ENCODE measurements at places on chromosomes 13 and 19. TPM values are rescaled to one million over a fixed set of nuclear protein-coding genes. Genes with fewer than 3 reads are reported as not detected.

DNA sequence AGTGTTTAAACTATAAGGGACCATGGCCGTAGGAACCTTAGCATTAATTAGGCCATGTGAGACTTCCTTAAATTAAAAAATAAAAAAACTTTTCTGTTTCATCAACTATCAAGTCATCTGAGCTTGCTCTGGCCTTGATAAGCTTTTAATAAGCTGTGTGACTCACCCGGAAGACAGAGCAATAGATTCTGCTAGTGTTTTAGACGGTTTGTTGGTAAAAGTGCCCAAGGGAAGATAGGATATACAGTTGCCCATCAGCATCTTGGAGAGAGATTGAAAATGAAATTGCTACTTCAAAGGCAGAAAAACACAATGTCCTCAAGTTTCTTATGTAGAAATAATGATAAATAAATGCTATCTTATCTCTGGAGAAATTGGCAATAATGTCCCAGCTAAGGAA, 31.2 kb upstream of the RCBTB2 start:
- H3K27me3 ChIP-seq = peaks cover 69% of the 10 kb centered on the region
- DNase-seq = no peak
- no peak overlapping the region for H3K27ac ChIP-seq
- peaks cover 61% of the 10 kb centered on the region for H3K4me1 ChIP-seq

DNA sequence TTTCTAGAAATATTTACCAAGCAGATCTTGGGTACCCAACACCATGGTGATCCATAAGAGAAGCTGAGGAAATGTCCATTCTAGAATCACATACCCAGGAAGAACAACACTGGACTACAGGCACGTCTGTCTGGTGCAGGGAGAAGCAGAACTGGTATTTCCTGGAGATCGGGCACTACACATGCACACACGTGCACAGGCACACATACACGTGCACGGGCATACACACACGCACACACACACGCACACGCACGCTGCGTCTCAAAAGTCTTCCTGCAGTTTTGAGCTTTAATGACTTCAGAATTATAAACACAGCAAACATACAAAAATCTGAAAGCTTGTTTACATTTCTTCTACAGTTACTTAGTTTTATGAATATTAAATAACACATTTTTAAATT, 189.8 kb downstream of the DCLK1 start:
- no peaks in the 10 kb centered on the region for H3K27me3 ChIP-seq
- H3K36me3 ChIP-seq = no peaks in the 10 kb centered on the region
- H3K4me1 ChIP-seq = no peaks in the 10 kb centered on the region
- no peak overlapping the region for H3K27ac ChIP-seq

DNA sequence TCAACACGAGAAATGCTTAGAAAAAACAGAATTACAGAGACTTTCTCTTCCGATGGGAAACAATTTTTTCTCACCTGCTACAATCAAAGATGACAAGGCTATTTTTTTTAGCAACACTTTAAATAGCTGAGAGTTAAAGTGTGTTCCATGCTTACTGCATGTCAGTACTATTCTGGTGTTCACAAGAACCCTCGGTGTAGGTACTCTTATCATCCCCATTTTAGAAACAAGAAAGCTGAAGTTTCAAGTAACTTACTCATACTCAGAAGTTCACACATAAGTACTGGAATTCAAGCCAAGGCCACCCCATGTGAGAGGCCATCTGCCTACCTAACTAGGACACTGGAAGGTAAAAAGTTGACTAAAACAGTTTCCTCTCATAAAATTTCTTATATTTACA, 9.0 kb upstream of the TNFRSF19 start:
- peaks cover 2% of the 10 kb centered on the region for H3K27me3 ChIP-seq
- no peaks in the 10 kb centered on the region for H3K4me1 ChIP-seq
- H3K36me3 ChIP-seq = no peaks in the 10 kb centered on the region
- DNase-seq = no peak
- H3K4me3 ChIP-seq = no peak overlapping the region
- H3K27ac ChIP-seq = no peak overlapping the region

DNA sequence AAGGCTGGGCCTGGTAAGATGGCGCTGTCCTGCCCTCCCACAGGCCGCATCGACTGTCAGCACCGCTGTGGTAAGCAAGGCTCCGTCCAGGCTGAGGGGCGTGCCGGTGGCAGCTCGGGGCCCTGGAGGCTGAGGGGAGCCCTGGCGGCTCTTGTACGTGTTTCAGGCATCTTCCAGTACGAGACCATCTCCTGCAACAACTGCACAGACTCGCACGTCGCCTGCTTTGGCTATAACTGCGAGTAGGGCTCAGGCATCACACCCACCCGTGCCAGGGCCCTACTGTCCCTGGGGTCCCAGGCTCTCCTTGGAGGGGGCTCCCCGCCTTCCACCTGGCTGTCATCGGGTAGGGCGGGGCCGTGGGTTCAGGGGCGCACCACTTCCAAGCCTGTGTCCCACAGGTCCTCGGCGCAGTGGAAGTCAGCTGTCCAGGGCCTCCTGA, 1.2 kb downstream of the IZUMO4 start:
- no peak for DNase-seq
- H3K27me3 ChIP-seq = no peaks in the 10 kb centered on the region
- H3K4me1 ChIP-seq = peaks cover 23% of the 10 kb centered on the region
- peak overlapping the region; percentile 88 for H3K27ac ChIP-seq
- H3K36me3 ChIP-seq = peaks cover 27% of the 10 kb centered on the region

- no peak overlapping the region for H3K4me3 ChIP-seq
- H3K27ac ChIP-seq = no peak overlapping the region
- no peaks in the 10 kb centered on the region for H3K4me1 ChIP-seq
- no peak for DNase-seq
These were observed 45.9 kb upstream of the VSTM2B start for GRCh38 chr19:29479941-29480340.

- no peak overlapping the region for H3K4me3 ChIP-seq
- H3K27me3 ChIP-seq = peaks cover 28% of the 10 kb centered on the region
- H3K36me3 ChIP-seq = no peaks in the 10 kb centered on the region
- DNase-seq = no peak
- H3K4me1 ChIP-seq = no peaks in the 10 kb centered on the region
- no peak overlapping the region for H3K27ac ChIP-seq
These were observed 1.6 kb downstream of the DCLK1 start for GRCh38 chr13:36129539-36129938.

DNA sequence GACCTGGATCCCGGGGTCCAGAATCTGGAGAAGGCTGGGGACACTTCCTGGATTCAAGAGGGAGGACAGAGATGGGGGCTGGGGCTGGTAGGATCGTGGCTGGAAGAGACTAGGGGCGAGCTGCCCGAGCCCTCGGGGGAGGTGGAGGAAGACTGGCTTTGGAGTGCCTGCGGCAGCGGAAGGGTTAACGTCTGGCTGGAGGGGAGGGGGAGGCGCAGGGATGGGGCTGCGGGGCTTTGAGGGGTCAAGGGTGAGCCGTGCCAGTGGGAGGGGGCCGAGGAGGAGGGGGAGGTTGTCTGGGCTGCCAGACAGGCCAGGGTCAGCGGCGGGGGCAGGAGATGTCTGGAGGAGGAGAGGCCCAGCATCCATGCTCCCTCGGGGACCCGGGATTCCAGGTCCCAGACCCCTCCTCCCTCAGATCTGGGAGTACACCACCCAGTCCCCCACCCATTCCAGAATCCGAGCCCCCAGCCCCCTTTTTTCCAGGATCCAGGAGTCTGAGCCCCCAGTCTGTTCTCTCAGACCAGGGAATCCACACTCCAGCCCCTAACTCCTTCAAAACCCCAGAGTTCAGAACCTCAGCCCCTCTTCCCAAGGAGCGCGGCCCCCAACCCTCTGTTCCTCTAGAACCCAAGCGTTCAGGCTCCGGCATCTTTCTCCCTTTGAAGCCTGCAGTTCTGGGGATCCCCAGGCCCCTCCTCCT, 3.2 kb upstream of the SPACA6 start:
- H3K36me3 ChIP-seq = peaks cover 3% of the 10 kb centered on the region

WASF3 gene
- total RNA-seq = 0.13 TPM

All from activated T-helper 1 cell treated with anti-CD3 and anti-CD28 coated beads, Interleukin-12 subunit alpha, Interleukin-12 subunit beta, Interleukin-2, Interleukin-4 antibody, amounts not matched to agents 30 ng/mL and 10 ng/mL and 1 ng/mL, durations not matched to agents 14 hours and 24 hours and 36 hours (primary cell).